ENCODE measurements at places on chromosomes 7 and 10.

- no peak for DNase-seq
Observed at GRCh38 chr10:113294868-113295267, 258.0 kb upstream of the HABP2 start.

- no peak for DNase-seq
Observed at GRCh38 chr7:96182424-96183158, 139.3 kb downstream of the SLC25A13 start.

DNA sequence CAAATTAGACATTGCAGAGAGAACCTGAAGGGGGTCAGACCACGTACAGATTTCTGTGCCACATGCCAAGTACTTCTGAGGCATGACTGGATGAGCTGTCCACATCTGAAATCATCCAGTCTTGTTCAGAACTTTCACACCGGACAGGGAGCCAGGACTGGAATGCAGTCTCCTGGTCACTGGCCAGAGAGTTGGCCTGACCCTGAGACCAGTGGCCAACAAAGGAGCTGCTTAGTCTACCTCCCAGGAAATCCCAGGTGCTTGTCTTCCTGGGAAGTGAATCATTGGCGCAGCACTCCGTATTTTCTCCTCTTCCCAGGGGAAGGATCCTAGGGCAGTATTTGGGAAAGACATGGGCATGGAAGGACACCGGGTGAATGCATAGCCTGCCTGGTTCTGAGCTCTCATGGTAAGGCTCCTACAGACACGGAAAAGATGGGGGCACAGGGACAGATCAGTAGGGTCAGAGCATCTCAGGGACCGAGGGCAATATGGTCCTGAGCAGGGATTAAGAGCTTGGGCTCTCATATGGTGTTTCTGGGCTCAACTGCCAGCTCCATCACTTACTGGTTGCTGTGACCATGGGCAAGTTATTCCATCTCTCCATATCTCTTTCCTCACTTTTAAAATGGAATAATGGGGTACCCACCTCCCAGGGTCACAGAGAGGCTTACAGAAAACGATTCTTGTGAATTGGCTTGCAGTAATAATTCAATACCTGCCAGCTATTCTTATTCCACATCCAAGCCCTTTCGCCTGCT lies 1.3 kb upstream of the SCD start:
- no peak for DNase-seq

DNA sequence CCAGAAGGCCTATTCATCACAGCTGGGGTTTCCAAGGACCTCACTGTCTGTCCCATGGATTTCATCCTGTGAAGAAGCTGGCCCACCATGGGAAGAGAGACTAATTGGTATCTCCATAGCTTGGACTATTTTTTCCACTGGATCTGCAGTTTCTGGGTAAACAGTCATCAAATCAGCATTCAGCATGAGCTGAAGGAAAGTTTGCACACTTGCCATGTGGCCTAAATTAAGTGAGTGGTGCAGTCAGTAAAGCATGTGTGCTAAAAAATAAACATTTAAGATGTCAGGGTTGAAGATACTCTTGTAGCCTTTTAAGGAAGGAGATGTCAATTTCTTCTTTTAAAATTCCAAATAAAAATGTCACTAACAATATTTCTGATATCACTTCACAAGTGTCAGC lies 381.1 kb upstream of the ZMIZ1 start:
- no peak for DNase-seq

- no peak for DNase-seq
Observed at GRCh38 chr10:70191161-70191971, 21.1 kb upstream of the SAR1A start.

DNA sequence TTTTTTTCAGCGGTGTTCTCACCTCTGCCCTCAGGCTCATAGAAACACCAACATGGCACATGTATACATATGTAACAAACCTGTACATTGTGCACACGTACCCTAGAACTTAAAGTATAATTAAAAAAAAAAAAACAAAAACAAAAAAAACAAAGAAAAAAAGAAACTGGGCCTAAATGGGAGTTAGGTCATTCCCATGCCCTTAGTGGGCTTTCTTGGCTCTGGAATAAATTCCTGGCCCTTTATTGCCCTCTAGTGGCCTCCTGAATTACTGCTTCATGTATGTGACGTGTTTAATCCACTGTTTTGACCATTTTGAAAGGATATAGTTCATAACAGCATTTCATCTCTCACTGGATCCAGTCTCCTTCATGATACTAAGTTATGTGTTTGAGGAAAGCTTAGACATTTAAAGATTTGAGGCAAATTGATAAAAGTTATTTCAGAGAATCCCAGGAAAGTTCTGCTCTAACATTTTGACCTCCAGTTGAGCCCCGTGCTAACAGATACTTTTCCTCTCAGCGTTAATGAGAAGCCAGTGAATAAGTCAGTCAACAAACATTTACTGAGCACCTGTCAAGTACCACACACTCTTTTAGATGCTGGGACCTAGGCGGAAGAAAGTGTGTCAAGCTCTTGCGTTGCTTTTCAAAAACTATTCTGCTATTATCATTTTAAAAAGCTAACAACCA lies 54.7 kb upstream of the SYPL1 start:
- DNase-seq: no peak

GRCh38 chr10:131689016-131689415 lies 211.8 kb upstream of the PPP2R2D start:
- DNase-seq: no peak

DNA sequence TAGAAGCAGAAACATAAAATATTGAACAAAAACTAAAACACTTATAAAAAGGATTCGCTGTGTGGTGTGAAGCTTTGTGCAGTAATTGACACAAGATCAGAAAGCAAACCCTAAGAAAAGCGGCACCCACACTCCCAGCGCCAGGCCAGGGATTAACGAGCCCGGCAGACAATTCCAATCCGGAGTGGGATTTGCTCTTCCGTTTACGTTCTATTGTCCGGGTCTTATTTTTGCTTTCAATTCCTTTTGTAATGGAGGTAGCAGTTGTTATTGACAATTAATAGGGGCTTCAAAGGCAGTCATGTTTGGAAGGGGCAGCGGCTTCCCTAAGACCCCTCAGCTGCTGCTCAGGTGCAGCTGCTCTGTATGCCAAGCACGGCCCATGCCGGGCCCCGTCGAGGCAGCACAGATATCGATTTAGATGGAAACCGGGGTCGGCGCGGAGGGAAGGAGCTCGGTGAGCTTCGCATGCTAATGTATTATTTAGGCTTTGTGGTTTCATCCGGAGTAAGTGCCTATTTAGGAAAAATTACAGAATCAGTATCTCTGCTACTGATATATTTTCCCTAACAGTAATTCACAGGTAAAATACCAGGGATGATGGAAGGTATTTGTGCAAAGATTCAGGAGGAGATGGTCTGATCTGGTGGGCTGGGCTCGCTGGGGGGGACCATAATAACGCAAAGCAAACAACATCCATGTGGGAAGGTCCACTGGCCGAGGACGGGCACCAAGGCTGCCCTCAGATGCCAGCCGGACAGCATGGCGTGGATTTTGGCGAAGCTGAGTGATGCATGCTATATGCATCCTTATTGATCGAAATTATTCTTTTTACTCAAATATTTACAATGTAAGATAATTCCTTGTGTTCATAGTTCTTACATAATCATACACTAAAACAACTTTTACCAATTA lies 561.7 kb downstream of the PTPRN2 start:
- DNase-seq: no peak
